NCI-H1105 (cell line): ENCODE measurements at places on chromosomes 6 and 20.

DNA sequence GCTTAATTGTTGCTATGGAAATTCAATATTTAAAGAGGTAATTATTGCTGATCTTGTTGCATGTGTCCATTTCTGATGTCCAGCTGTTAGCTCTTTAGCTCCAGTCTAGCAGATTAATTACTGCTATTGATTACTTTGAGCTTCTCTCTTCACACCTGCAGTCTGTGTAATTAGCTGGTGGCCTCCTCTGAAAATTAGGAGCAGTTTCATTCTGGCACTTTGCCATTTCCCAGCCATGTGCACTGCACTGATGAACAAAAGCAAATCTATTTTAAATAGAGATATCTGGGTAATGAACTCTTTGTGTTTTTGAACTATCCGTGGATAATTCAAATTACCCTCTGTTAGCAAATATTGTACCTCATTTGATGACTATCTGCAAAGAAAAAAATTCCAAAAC is 275.9 kb downstream of the RNF144B start:
- DNase-seq, result peak; percentile 89

DNA sequence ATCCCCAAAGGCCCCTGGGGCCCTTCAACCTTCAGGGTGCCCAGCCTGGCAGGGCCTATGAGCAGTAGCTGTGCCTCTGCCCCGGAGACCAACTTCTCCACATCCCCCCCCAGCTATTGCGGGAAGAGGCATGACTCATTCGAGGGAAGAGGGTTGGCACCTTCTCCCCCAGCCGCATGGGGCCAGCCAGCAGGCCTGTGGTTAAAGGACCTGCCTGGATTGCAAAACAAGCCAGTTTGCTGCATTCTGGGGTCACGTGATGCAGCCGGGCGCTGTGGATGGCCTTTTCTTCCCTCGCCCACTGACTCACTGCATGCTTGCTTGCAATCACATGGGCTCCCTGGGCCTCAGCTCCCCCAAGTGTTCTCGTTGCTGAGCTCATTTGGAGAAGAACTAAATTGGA is 182.5 kb downstream of the MAFB start:
- DNase-seq, result no peak

DNA sequence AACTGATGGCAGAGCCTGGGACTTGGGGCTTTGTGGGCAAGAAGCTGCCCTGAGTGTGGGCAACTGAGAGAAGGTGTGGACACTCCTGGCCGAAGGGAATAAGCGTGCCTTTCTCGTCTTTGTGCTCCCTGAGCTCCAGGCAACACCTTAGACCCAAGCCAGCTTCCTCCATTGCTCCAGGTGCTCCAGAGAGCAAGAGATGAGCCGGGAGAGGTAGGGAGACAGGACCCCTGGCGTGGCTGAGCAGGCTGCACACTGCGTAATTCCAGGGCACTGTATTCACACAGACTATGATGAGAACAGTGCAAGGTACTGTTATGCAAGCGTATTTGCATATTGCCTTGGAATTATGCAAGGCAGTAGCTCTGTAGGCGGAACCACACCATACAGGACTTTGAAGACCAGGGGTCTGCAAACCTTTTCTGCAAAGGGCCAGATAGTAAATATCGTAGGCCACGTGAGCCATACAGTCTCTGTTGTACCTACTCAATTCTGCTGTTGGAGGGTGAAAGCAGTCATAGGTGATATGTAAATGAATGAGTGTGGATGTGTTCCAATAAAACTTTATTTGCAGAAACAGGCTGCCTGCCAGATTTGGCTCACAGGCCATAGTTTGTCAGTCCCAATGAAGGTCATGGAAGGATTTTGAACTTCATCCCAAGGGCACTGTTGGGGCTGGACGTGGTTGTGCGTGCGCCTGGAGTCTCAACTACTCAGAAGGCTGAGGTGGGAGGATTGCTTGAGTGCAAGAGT is 42.1 kb upstream of the FAM83D start:
- no peak for DNase-seq

GRCh38 chr6:49003348-49003747 is 459.7 kb downstream of the MMUT start:
- no peak for DNase-seq

GRCh38 chr6:115551527-115551926 is 509.2 kb downstream of the FRK start:
- DNase-seq, result peak; percentile 83

GRCh38 chr6:166257911-166258318 is 50.3 kb downstream of the PRR18 start:
- DNase-seq, result no peak
